Stimulated activated CD4-positive, alpha-beta T cell treated with anti-CD3 and anti-CD28 coated beads, Interleukin-1b, Interleukin-23, amount 100 ng/mL, for 4 hours (primary cell): ENCODE measurements at places on chromosomes 3 and 15.

- DNase-seq: no peak
Observed at GRCh38 chr3:150035301-150035779, 64.6 kb upstream of the PFN2 start.

GRCh38 chr15:48667701-48668100 lies 22.2 kb upstream of the FBN1 start:
- DNase-seq: no peak

- no peak for DNase-seq
Observed at GRCh38 chr15:78565951-78566774, 843 bp downstream of the CHRNA5 start.

DNA sequence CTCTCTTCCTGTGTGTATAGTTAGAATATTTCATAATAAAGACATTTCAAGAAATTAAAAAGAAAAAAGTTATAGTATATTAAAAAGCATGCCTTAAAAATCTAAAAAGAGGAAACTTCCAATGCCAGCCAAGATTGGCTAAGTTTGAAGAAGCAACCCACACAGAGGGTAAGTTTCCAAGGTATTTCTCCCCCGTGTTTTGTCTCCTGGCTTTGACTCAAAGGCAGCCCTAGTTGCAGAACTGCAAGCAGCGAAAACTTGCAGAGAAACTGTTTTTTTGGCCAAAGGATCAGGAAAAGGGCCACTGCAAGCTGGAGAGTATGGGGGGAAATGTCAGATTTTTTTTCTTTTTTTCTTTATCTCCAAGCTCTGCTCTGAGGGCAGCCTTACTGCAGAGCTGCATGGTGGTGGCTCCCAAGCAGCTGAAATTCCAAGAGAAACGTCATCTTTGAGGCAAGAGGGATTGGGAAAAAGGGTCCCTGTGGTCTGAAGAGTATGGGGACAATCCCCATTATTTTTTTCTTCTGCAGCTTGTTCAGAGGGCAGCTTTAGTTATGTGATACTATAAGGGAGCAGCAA lies 23.0 kb downstream of the HACL1 start:
- DNase-seq: no peak

GRCh38 chr15:89349206-89349558 lies 14.6 kb upstream of the POLG start:
- no peak for DNase-seq
